ENCODE measurements at places on chromosomes 1 and 21.

- DNase-seq = no peak
Observed at GRCh38 chr1:181793831-181794230, 267.7 kb downstream of the ZNF648 start.

- no peak for DNase-seq
Observed at GRCh38 chr1:244075247-244075722, 24.2 kb downstream of the ZBTB18 start.

GRCh38 chr1:22344329-22344630, 107.4 kb upstream of the ZBTB40 start:
- no peak for DNase-seq

GRCh38 chr1:245409341-245410195, 254.8 kb downstream of the KIF26B start:
- DNase-seq = no peak

- no peak for DNase-seq
Observed at GRCh38 chr1:172466795-172467407, 23.0 kb upstream of the PIGC start.

DNA sequence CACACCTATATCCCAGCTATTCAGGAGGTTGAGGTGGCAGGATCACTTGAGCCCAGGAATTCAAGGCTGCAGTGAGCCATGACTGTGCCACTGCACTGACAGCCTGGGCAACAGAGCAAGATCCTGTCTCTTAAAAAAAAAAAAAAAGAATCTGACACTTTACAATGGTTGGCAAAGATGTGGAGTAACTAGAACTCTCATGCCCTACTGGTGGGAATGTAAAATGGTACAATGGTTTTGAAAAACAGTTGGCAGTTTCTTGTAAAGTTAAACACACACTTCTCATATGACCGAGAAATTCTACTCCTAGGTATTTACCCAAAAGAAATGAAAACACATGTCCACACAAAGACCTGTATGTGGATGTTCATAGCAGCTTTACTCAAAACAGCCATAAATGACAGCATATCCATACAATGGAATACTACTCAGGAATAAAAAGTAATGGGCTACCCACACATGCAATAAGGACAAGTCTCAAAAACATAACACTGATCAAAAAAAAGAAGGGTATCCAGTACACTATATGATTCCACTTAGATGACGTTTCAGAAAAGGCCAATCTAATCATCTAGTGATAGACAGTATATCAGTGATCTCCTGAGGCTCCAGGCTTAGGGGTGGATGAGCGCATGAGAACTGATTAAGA, 58.1 kb downstream of the HLCS start:
- no peak for DNase-seq

- no peak for DNase-seq
Observed at GRCh38 chr21:36966066-36966820, at the start of gene HLCS. TSS of gene HLCS (minus strand) at chr21:36966669. CDS start at chr21:36966638, 31 bp downstream.

DNA sequence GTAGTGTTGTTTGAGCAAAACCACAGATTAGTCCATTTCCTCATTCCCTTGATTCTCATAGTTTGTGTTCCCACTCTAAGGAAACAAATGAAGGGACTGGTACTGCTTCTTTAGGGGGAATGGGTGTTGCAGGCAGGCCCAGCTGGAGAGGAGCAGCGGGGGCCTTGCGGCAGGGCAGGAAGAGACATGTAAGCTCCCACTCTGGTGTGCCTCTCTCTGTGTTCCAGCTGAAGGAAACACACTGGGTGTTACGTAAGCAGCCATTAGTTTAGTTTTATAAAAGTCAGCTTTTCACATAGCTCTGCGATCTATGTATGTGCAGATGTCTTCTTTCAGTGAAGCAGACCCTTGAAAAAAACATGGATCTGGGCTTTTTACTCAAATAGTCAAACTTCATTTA, 99.5 kb downstream of the CACHD1 start:
- DNase-seq = no peak

GRCh38 chr1:70495370-70495769, 84.3 kb downstream of the CTH start:
- no peak for DNase-seq

DNA sequence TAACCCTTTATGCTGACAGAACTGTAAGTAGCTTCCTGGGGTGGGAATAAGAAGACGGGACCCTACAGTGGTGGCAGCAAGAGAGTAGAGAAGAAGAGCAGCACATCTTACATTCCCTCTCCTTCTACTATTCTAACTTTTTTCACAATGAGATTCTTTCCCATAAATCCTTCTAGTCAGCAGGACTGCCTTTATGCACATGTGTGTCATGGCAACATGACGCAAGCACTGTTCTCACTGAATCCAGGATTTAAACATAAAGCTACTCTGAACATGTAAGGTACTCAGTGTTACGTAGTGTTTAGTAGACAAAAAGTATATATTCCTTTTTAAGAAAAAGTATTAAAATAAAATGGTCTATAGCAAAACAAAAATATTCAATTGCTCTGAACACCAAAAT, 309.7 kb upstream of the LYPLAL1 start:
- no peak for DNase-seq

GRCh38 chr1:22763487-22764200, 53.0 kb downstream of the EPHB2 start:
- no peak for DNase-seq

GRCh38 chr21:10627316-10627863, 106.0 kb downstream of the TPTE start:
- no peak for DNase-seq

DNA sequence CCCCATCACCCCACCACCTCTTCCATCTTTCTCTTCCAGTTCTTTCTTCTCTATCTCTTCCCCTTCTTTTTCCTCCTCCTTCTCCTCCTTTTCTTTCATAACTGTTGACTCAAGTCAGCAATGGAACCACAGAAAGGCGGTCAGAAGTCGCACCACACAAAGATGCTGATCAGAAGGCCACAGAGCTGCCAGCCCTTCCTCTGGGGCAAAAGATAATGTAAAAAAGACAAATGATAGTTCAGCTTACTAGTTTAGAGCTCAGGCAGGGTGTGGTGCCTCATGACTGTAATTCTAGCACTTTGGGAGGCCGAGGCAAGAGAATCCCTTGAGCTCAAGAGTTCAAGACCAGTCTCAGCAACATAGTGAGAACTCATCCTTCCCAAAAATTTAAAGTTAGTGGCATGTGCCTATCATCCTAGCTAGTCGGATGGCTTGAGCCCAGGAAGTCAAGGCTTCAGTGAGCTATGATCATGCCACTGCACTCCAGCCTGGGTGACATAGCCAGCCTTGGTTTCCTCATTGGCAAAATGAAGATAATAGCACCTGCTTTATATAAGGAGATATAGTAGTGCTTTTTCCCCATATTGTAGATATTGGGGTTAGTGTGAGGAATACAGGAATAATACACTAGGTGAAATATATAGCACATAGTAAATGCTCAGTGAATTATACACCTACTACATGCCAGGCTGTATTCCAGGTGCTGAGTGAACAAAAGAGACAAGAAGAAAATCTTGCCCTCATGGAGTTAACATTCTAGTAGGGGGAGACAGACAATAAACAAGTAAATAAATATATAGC, 12.5 kb upstream of the IGSF3 start:
- no peak for DNase-seq

- no peak for DNase-seq
Observed at GRCh38 chr1:178004926-178005391, 35.1 kb upstream of the SEC16B start.

DNA sequence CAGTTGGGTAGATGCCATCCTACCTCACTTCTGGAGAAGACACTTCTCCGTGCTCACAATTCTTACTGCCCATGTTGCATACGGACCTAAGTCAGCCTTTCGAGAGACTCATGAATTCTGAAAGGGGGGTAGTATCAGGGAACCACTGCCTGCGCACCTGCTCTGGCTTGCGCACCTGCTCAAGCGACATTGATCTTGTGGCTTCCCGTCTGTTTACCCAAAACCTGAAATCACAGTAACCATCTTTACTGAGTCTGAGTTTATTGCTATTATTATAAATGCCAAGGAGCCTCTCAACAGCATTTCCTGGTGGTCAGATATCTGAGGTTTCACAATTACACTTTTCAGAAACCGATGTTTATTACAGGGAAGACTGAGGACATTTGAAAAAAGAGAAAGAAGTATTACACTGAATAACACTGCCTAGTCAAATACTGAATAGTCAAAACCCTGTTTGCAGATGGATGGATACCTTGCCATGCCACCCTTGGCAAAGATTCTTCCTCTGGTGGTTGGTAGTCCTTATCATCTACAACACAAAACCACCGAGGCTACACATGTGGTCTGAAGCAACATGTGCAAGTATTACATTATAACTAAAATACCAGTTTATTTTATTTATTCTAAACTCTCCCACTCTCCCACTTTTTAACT, 208.7 kb downstream of the SIPA1L2 start:
- DNase-seq = no peak

GRCh38 chr1:186740324-186740723, 60.1 kb upstream of the PTGS2 start:
- no peak for DNase-seq

DNA sequence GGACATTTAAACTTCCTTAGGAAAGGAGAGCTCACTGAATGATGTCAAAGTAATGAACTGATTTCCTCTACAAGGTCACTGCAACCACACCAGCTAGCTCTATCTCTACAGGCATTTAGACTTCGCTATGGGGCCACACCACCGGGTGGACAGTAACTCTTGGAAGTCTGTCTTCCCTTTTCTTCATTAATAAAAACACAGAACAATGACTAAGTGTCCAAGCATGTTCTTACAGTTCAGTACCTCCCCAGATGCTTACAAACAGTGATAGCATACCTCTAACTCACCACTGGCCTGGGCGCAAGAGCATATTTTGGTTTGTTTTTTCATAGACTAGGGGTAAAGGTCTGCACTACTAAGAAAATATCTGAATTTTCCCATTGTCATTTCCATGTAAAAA, 54.6 kb downstream of the SIM2 start:
- DNase-seq = no peak

DNA sequence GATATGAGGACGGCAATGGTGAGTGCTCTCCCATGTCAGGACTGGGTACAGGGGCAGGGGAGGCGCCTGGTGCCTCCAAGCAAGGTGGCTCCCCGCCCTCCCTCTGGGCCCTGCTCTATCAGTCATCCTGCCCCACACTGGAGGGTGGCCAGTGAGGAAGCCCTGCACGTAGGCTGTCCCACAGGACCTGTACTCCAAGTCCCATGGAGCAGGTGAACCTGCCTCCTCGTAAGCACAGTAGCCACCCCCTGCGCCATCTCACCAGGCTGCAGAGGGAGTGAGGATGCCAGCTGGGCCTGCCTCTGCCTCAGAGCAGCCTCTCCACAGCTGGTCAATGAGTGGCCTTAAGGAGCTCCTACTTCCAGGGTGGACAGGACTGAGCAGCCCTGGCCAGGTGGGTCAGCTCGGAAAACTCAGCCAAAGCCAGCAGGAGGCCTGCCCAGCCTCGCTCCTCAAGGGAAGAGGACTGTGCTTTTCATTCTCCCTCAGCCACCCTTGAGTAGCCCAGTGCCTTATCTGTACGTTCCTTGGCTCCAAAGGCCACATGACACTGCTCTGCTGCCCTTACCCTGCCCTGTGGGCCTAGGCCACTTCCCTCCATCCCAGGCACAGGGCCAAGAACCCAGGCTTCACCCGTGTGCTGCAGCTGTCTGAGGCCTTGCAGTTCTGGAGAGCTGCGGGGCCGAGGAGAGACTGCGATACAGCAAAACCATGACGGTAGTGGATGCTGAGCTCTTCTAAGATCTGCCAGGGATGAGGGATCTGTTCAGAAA, 39.6 kb downstream of the SLC45A1 start:
- no peak for DNase-seq

- no peak for DNase-seq
Observed at GRCh38 chr1:165426745-165427144, 18.2 kb downstream of the RXRG start.

GRCh38 chr1:240415532-240415931, 196.4 kb downstream of the GREM2 start:
- no peak for DNase-seq

- DNase-seq = no peak
Observed at GRCh38 chr1:9039761-9040658, 13.8 kb upstream of the SLC2A7 start.

GRCh38 chr1:62612770-62613169, 15.4 kb downstream of the ANGPTL3 start:
- no peak for DNase-seq
